ENCODE measurements at places on chromosomes 13 and 19.

GRCh38 chr13:26067601-26068000, 15.8 kb upstream of the SHISA2 start:
- no peak for DNase-seq

GRCh38 chr19:5067678-5068077, 98.8 kb downstream of the KDM4B start:
- no peak for DNase-seq

DNA sequence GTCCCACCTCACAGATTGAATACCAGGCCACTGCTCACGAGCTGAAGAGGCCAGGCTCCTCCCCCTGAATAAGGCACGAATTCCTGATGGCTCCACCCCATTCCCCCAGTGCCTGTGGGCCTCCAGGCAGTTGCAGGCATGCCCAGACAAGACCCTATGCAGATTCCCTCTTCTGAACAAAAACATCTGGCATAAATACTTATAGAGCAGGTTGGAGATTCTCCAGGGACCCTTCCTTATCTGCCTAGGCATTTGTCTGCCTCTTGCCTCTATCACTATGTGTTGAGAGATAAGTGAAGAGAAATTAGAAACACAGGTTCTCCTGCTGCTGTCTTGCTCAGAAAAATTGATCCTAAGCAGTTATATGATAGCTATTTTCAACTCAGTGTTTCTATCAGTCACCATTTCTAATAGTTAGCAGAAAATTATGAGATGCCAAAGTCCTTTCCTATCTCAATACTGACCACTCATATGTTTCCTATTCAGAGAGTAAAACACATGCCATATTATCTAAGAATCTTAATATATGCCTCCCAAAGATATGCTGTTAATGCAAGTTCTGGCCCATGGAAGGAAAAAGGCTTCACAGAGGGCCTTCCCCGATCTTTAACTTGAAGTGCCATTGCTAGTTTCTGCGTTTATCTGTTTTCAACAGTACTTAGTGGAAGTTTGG, 364.0 kb downstream of the KCTD12 start:
- peak; percentile 56 for DNase-seq

DNA sequence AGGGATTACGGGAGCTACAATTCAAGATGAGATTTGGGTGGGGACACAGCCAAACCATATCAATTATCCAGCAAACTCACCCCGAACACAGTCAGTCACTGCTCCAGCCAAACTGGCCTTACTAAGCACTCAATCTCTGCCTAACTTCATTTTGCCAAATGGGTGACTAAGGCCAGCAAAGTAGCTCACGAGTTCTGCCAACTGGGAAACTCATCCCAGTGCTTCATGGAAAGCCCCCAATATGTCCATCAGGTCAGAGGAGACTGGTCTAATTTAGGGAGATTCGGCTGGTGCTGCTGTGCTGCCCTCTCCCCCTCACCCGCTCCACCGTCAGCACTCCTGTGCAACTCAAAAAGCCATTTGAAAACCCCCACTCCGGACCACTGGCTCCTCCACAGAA, 324.0 kb downstream of the FOXO1 start:
- DNase-seq, result no peak

DNA sequence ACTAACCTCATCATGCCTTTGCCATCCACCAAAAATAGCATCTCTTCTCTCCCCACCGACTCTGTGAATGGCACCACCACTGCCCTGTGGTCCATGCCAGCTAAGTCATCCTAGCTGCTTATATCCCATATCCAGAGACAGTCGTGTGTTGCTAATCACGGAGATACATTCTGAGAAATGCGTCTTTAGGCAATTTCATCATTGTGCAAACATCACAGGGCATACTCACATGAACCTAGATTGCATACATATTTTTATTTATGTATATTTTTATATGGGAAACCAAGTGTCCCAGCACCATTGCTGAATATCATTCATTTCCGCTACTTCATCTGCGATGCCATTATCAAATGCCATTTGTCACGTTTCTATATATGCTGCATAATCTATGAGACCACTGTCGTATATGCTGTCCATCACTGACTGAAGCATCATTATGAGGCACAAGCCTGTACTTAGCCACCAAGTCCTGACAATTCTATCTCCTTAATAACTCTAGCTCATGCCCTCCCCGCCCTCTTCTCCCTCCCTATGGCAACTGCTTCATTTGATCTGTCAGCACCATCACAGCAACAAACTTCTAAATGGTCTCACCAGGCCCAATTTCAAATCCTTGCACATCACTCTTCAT, 104.2 kb downstream of the HSPH1 start:
- DNase-seq, result no peak

DNA sequence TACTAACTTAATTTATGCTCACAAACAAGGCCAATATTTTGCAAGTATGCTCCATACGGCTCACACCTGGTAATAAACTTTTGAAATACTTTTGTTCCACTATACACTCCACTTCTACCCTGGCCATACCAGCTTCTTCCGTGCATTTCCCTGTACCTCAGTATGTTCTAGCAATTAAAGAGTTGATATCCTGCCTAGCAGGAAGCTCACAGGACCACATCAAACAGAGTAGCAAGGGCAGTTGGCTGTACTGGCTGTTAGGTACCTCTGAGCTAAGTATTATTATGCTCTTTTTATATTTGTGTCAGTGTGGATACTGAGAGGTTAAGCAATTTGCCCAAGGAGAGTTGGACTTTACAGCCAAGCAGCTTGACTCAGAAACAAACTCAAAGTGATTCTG, 257.7 kb downstream of the SLITRK6 start:
- no peak for DNase-seq

GRCh38 chr13:110578363-110578762, 16.8 kb upstream of the RAB20 start:
- no peak for DNase-seq

- no peak for DNase-seq
Measured at GRCh38 chr13:113086991-113087922, 18.3 kb upstream of the F7 start.

DNA sequence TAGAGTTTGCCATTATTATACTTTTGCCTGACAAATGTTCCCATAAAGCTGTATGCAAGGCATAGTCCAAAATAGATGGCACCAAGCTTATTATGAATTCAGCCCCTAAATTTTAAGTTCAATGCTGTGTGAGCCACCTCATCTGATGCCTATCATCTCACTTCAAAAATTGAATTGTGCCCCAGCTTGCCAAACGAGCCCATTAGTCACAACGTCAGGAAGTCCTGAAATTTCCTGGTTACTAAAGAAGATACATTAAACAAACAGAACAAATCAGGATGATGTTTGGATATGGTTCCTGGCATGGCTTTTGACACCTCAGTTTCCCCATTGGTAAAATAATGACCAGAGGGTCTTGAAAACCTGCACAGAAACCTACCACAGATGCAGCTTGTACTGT, 147.5 kb upstream of the SOX21 start:
- no peak for DNase-seq

- DNase-seq, result no peak
Measured at GRCh38 chr19:1862068-1862423, 1.3 kb downstream of the KLF16 start.

GRCh38 chr19:24046550-24046949, 40.4 kb upstream of the ZNF254 start:
- no peak for DNase-seq

DNA sequence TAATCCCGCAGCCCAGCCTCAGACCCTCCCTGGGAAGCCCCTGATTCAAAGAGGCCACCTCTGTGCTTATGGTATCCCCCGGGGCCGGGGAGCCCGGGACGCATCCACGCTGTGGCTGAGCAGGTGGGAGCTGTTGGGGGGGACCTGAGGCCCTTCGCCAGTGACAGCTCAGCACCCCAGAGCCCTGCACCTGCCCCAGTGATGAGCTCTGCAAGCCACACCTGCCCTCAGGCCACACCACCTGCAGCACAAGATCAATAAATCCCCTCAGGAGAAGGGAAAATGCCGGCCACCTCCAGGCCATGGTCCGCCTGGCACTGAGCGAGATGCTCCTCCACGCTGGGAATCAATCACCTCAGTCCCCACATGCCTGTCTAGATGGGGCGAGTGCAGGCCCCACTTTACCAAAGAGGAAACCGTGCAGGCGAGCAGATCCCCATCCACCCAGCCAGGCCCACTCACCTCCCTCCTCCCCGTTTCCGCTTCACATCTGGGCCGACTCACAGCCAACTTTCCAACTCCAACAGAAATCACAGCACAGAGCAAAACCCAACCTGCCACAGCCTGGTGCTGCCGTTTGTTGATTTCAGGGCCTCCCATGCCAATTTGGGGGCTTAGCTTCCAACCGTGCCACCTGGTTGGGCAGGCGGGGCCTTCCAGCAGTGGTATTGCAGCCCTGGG, 12.8 kb downstream of the MOB3A start:
- no peak for DNase-seq

- DNase-seq, result no peak
Measured at GRCh38 chr19:31496076-31496475, 146.8 kb upstream of the TSHZ3 start.

- DNase-seq, result no peak
Measured at GRCh38 chr13:45575146-45575829, 40.3 kb downstream of the ERICH6B start.

- DNase-seq, result no peak
Measured at GRCh38 chr13:91576590-91576989, 178.2 kb downstream of the GPC5 start.

DNA sequence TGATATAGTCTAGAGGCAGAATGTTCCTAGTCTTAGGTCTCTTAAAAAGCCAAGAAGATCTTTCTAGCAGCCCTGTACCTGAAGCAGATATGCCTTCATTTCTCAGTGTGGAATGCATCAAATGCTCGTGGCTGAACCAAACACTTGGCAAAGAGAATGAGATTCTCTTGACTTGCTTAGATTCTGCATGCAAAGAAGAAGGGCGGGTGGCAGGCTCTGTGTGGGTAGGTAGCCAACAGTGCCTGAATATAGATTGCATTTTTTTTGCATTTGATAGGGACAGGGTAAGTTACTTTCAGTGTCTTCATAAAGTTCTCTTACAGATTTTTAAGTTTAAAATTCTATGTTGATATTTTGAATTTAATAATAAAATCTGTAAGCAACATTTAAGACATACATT, 27.3 kb downstream of the IFT88 start:
- DNase-seq, result no peak

GRCh38 chr13:71879129-71879535, 12.1 kb upstream of the DACH1 start:
- DNase-seq, result peak; percentile 82

GRCh38 chr19:46492841-46493235, 2.8 kb downstream of the PNMA8B start:
- no peak for DNase-seq

DNA sequence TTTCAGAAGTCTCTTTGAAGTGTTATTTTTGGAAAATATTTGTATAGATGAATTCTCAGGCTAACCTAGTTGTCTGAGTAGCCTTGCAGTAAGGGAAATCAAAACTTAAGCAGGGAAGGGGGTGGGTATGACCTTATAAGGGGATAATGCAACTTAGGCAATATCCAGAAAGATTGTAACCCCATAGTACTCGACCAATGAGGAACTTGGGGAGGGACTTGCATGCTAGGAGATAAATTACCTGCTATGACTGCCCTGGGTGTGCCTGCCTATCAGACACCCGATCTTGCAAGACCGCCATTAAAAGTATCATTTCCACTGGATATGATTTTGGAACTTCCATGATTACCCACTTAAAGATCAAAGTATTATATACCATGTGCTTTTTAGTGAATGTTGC, 23.0 kb upstream of the RFXAP start:
- no peak for DNase-seq

GRCh38 chr19:46579361-46579879, 21.7 kb upstream of the CALM3 start:
- DNase-seq, result no peak

- DNase-seq, result no peak
Measured at GRCh38 chr19:15195371-15196334, 5.1 kb downstream of the NOTCH3 start.

GRCh38 chr19:35990771-35991730, 3.9 kb upstream of the SDHAF1 start:
- DNase-seq, result no peak
